ENCODE measurements at places on chromosomes 11 and 22.

DNA sequence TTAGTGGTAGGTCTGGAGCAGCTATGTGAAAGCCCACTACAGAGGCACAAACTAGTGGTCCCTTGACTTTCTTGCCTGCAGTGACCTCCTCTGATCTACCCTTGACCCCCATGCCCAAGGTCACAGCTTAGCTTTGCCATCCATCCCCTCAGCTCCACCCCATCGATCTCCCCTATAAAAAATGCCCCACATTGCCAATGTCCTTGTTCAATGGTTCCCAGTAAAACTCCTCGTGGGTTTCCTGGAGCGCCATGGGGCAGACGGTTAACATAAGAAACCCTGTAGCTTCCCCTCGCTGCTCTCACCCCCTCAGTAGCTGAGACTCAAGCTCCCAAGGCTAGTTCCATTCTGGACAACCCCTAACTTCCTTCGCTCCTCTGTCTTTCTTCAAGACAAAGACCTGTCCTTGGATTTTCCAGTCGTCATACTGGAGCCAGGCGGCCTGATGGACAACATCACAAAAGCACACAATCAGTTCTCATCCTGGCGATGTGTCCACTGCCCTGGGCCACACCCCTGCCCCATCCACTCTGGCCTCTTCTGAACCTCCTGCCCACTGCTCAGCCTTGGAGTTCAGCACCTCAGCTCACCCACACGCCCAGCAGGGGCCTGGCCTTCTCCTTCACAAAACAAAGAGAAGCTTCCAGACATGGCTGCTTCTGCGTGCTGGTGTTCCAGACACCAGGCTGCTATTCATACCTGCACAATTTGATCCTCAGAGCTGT, 1429.3 kb downstream of the BRD1 start:
- DNase-seq: no peak

DNA sequence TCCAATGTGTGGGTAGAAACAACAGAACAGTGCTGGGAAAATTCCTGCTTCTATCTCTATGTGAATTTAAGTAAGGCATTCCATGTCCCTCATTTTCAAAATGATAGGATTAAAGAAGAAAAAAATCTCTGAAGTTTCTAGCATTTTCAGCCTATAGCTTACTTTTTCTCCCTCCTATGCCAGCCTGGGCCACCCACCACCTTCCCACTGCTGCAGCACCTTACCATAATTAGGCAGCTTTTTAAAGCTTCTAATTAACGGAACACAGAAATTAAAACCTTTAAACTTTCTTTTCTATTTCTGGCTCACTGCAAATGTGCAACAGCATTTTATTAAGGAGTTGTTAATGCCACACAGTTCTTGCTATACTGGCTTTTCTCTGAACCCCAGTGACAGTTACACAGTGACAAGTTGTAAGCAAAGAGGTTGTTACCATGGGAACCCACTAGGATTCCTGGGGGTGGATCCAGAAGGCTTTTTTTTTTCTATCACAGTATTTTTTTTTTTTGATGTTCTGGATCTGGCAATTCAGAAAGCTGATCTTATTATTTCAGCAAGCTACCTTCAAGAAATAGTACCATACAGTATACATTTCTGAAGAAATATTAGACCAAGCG, 20.2 kb downstream of the CELF1 start:
- DNase-seq: no peak

DNA sequence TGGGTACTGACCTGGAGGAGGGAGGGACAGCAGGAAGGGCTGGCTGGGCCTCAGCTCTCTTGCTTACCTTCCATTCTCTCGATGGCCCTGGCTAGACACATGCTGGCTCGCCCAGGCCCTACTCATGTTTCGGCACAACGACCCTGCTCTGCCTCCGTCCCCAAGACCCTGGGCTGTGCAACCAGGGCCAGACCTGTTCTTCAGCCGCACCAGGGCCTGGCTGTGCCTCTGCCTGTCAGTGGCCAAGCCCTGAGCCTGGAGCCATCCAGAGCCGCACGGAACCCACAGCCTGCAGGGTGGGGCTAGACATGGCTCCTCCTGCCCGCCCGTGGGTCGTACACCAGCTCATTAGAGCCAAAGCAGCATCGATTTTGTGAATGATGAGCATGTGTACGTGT, 47.5 kb downstream of the RTN4R start:
- no peak for DNase-seq

DNA sequence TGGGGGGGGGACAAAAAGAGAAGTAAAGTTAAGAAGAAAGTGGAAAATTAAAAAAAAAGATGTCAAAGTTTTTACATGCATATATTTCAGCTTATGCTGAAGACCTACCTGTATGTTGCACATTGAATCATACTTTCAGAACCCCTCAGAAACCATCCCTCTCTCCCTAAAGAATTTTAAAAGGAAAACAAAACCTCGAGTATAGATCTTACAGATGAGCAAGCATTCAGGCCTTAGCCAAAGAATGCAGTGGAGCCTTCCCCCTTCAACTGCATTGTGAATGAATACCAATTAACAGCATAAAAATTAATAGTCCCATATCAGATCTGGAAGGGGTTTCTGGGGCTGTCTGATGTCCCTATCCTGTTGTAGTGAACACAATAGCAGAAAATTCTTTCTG, 16.3 kb downstream of the KDELR3 start:
- no peak for DNase-seq

GRCh38 chr11:69889400-69890318, 70.4 kb upstream of the FGF3 start:
- no peak for DNase-seq

DNA sequence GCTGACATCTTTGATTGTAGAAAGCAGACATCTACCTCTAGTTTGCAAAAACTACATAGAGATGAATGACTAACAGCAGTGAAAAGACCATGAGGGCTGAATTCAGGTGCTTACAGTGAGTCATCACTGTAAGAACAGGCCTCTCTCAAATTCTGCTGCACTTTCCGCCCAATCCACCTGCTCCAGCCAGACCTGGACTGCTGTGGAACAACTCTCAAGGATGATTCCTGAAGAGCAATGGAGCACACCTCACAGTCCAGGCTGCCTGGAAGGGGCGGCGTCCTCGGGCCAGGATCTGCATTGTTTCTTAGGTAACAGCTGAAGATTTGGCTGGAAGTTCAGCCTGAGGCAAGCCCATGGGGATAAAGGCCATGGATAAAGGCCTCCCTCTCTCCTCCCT, 15.1 kb downstream of the APOL2 start:
- DNase-seq: no peak

- DNase-seq: no peak
Measured at GRCh38 chr11:67997475-67997921, 6.4 kb downstream of the UNC93B1 start.

DNA sequence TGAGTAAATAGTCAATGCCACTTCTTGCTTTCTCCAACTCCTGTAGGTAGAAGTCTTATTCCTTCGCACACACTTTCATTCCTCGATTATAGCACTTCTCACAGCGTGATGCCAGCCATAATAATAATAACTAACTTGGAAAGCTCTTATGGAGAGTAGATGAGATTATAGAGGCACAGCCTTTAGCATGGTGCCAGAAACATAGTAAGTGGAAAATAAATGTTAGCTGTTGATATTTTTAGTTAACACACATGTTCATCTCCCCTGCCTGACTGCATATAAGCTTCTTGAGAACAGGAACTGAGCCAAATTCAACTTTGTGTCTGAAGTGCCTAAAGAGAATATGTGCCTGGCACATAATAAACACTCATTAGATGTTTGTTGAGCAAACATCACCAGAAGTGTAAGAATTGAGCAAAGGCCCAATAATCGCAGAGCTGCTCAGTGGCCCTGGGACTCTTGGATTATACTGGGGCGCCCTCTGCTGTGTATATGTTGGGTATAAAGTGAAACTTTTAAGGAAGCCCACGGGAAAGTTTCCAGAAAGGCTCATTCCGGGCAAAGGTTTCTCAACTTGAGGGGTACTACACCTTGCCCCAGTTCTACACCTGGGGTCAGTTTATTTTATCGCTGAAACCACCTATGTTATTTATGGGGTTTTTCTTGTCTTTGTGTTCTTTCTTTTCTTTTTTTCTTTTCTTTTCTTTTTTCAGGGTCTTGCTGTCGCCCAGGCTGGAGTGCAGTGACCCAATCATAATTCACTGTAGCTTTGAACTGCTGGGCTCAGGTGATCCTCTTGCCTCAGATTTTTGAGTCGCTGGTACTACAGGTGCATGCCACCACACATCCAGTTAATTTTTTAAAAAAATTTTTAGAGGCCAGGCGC, 22.3 kb downstream of the SLN start:
- DNase-seq: peak; percentile 70

DNA sequence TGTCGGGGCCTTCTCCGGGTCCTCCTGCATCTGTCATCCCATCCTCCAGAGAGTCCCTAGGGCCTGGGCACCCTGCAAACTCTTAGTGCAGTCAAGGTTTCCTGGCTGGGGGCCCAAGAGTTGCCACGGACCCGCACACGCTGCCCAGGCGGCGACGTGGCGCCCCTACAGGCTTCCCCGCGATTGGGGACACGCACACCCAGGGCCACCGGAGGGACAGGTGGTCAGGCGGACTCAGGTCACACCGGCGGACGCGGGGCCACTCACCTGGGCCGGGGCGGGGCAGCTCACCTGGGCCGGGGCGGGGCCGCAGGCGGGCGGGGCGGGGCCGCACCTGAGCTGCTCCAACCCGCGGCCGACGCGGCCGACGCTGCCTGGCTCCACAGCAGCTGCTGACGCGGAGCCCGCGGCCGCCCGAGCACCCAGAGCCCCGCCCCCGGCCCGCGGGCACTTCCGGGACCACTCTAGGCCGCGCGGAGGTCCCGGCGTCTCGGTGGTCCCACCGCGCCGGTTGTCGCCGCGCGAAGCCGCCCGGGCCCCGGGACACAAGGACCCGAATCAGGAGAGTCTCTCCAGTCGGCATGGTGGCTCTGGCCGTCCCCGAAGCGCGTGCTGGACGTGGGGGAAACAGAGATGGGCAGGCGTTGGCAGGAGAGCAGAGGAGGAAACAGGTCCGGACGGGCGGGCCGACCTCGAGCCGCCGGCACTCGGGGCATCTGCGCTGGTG, at the start of gene ZNF70:
Gene ZNF70, minus strand, starts transcription at position 399 of the 727 bp plus-strand sequence. CDS start 5,972 bp downstream, outside the sequence.
- DNase-seq: peak; percentile 87

- no peak for DNase-seq
Measured at GRCh38 chr11:20017320-20017719, 143.0 kb downstream of the DBX1 start.

DNA sequence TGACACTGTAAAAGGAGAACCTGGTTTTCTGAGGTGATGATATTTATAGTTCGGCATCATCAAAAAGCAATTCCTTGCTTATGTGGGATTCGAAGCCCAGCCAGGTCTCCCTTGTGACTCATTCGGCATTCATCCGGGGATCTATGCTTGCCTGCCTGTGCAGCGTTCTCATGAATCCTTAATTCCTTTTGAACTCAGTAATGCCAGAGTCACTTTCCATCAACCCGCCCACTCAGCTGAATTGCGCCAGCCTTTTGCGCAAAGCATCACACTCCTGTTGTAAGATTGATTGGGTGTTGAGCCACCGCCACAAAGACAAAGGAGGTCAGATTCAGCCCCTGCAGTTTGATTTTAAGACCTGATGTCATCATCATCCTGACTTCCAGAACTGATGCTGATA, 128.6 kb downstream of the SLC17A6 start:
- no peak for DNase-seq

- DNase-seq: no peak
Measured at GRCh38 chr11:7638710-7639642, 34.3 kb downstream of the CYB5R2 start.

GRCh38 chr11:65301491-65302329, 13.0 kb upstream of the CDC42EP2 start:
- DNase-seq: no peak

GRCh38 chr11:83951521-83951920, 665.4 kb upstream of the CCDC90B start:
- no peak for DNase-seq

DNA sequence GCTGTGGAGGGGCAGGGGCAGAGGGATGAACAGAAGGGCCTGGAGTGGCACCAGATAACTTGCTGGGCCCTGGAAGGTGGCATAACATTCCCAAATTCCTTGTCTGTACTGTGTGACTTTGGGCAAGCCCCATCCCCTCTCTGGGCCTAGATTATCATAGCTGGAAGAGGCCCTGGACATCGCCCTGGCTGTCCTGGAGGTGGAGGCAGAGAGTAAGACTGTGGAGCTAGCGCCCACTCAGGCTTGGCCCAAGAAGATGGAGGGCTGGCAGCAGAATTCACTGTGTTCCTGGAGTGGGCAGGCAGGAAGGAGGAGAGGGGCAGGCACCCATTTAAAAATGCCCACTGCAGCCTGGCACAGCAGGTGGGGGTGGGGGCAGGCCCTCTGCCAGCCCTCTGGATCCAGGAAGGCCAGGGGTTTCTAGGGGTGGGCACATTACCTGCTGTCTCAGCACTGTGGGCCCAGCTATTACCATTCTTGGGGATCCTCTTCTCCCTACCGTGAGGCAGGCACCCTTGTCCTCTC, 22.6 kb downstream of the ARHGEF17 start:
- DNase-seq: no peak

DNA sequence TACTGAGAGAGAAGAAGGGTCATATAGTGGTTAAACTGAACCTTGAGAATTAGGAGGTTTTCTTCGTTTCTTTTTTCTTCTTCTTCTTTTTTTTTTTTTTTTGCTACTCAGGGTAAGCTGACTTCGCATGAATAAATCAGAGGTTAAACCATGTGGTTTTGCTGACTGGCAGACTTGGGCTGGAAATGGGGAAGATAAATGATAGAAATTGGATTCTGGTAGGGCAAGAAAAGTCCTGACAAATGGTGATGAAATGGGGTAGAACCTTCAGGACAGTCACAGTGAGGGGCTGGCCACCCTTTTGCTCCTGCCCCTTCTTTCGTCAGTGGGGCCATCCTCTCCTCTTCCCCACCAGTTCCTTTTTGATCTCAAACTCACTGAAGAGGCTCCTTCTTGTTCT, 1.6 kb upstream of the SWAP70 start:
- DNase-seq: no peak

DNA sequence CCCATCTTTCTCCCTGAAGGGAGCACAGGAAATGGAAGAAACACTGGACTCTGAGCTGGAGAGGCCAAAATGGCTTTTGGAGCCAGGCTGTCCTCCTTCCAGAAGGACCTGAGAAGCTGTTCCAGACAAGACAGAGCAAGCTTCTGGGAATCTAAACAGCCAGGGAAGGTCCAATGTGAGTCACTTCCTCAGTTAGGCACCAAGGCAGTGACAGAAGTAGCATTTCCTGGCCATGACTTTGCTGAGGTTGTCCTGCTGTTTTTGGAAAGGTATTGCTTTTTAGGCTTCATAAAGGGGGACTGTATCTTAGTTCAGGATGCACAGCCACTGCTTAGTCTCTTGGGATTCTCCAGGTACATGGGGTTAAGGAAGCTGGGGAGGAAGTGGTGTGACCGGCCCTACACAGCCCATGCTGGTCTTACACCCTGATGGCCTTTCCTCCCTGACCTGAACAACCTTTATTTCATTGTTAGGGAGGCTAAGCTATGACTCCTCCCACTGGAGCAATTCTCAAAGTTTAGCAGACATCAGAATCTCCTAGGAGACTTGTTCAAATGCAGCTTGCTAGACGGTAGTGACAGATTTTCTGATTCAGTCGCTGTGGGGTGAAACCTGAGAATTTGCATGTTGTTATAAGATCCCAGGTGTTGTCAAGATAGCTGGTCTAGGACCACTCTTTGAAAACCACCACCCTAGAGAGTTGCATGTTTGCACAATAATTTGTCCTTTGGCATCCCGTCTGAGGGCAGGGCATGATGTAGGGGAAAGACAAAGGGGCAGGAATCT, 6.8 kb upstream of the INSC start:
- DNase-seq: no peak
